ENCODE measurements at places on chromosomes 5 and 9. TPM values are rescaled to one million over a fixed set of nuclear protein-coding genes. Genes with fewer than 3 reads are reported as not detected.

The LRRC70 gene
- 0.13 TPM for total RNA-seq

DNA sequence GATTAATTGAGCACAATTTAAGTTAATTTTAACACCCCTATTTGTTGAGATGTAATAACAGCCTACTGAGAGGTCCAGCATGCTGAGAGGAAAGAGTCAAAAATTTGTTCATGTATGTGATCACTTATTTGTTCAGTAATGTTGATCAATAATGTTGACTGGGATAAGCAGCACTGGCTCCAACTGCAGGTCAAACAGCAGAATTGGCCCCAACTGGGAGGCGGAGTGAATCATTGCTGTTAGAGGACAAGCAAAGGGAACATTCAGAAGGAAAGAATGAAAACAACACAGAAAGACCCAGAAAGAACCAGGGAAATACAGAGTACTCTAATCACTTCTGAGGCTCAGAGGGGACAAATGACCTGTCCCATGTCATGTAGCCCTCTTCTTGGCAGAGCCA lies 221.1 kb downstream of the COMMD10 start:
- no peaks in the 10 kb centered on the region for H3K36me3 ChIP-seq
- H3K27ac ChIP-seq = no peak overlapping the region
- H3K4me1 ChIP-seq = no peaks in the 10 kb centered on the region
- H3K4me3 ChIP-seq = no peak overlapping the region

- no peak overlapping the region for H3K4me3 ChIP-seq
- no peaks in the 10 kb centered on the region for H3K4me1 ChIP-seq
- H3K27me3 ChIP-seq = no peaks in the 10 kb centered on the region
- no peak overlapping the region for H3K27ac ChIP-seq
- no peak for DNase-seq
Measured at GRCh38 chr5:136674178-136674577, 308.8 kb upstream of the TRPC7 start.

- H3K4me1 ChIP-seq = no peaks in the 10 kb centered on the region
- no peaks in the 10 kb centered on the region for H3K36me3 ChIP-seq
- no peak overlapping the region for H3K27ac ChIP-seq
- no peak for DNase-seq
- H3K4me3 ChIP-seq = no peak overlapping the region
- no peaks in the 10 kb centered on the region for H3K27me3 ChIP-seq
Measured at GRCh38 chr5:155307229-155307628, 293.7 kb downstream of the KIF4B start.

GRCh38 chr5:127993476-127993875 lies 90.1 kb upstream of the SLC12A2 start:
- no peaks in the 10 kb centered on the region for H3K4me1 ChIP-seq
- no peaks in the 10 kb centered on the region for H3K36me3 ChIP-seq
- H3K4me3 ChIP-seq = no peak overlapping the region
- no peak for DNase-seq
